Stimulated activated naive CD4-positive, alpha-beta T cell (primary cell): ENCODE measurements at places on chromosomes 1 and 21.
A peak's percentile ranks its signal among the peaks of the same experiment; 100 is the strongest.

DNA sequence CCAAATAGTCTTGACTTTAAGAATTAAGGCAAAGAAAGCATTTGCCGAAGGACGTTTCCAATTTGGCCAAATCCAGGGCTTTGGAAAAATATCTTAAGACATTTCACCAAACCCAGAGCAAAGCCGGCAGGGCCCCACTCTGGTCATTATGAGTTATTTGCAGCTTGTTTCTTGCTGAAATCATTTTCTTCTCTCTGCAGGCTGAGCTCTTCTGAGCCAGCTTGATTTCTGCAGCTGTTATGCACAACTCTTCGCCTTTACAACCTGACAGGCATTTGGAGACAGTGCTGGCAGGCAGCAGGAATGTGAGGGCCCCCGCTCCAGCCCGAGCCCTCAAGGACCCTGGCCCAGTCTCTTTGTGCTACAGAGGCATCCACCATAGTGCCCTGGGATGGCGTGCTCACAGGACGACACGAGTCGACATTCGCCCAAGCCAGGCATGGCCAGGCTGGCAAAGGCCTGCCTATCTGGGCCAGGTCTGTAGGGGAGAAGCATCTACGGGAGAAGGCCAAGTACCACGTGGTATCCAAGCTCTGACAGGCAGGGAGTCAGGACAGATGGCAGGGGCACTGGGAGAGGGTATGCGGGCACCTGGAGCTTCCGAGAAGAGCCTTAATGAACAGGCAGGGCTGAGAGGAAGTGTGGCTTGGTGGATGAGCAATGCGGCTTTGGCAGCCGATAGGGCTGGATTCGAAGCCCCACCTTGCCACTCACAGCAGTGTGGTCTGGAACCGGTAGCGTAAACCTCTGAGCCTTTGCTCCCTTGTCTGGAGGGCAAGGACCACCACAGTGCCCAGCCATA, 32.3 kb downstream of the SYF2 start:
- no peak for DNase-seq

- no peak for DNase-seq
Measured at GRCh38 chr1:97721221-97721620, 199.6 kb downstream of the DPYD start.

DNA sequence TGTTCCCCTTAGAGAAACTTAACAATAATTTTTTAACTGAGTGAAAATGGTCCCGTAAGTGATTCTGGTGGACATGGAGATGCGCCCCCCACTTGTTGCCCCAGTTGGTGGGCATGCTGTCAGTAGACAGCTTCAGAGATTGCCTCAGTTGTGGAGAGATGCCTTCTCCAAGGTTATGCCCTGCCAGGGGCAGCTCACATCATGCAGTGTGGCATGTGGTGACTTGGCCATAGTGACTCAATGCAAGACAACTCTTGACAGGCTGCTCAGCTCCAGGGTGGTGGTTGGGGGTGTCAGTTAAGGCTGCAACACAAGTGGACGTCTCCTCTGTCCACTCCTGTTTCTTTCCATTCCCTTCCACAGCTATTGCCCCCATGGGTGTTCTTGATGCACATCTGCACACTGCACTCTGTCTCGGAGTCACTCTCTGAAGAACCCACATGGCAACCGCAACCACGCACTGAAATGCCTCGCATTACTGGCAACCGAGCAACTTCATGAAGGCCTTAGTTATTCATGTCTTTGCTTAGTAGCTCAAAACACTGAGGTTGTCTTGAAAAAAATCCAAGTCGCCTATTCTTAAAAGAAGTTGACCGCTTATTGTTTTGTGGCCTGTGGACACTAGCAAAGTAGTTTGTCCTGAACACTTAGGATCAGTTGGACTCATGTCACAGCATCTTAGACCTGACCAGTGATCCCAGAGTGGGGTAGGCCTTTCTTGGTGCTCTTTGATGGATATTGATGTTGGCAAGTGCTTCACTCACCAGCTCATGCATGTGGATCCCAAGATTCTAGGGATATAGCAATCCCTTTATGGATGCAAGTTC, 54.8 kb upstream of the USP1 start:
- DNase-seq = no peak

DNA sequence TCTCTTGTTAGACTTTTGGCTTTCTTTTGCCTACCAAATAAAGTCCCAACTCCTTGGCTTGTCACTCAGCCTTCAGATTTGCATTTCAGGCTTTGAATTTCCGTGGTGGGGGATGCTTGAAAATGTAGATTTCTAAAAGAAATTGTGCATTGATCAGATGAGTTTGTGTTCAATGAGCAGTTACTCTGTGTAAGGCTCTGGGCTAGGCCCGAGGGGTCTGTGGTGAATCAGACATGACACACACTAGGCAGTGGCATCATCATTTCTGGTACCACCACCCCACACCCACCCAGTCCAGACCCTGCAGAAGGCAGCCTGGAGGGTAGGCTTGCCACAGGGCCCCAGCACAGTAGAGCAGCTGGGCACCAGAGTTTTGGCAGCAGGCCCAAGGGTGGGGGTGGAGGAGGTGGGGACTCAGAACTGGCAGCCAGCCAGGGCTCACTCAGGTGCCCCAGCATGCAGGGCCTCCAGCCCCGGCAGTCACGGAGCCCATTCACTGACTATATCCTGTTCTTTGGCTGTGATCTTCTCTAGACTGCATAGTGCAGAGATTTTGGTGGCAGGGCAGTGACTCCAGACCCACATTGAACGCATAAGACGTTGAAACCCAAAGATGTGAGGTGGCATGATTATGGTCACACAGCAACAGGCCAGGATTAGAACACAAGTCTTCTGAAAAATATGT, 97.2 kb upstream of the ARTN start:
- DNase-seq = peak; percentile 69

- DNase-seq = no peak
Measured at GRCh38 chr21:42007356-42007940, 2.7 kb downstream of the ZBTB21 start.

- DNase-seq = no peak
Measured at GRCh38 chr1:160636076-160636475, 10.8 kb downstream of the SLAMF1 start.

- DNase-seq = no peak
Measured at GRCh38 chr1:234836045-234836681, 226.2 kb upstream of the IRF2BP2 start.

GRCh38 chr1:226406401-226406881, 1.5 kb downstream of the PARP1 start:
- no peak for DNase-seq

- no peak for DNase-seq
Measured at GRCh38 chr1:181079920-181080319, 8.6 kb upstream of the IER5 start.

DNA sequence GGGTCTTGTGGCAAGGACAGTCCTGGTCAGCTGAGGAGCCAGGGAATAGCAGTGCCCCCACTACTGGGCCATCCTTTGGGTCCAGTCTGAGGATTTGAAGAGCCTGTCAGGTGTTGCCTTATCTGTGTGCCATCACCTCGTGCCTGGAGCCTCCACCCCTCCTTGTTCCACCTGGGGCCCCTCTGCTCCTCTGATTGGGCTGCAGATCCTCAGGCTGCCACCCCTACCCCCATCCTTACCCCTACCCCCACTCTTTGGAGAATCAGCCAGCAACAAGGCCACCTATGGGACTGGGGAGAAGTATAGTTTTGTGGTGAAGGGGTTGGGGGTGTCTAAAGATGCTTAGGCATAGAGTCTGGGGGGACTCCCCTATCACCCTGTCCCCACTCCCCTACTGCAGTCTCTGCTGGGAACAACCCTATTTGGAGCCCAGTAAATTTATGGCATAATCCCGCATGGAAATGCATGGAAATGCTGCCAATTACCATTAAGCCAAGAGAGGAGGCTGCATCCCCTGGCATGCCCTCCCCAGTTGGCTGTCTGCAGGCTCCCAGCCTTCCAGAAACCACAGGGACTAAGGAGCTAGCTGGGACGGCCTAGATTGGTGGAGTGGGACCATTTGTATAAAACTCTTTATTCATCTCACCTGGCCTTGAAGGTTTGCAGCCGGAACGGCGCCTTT, 142.7 kb upstream of the CSF3R start:
- DNase-seq = no peak

- DNase-seq = no peak
Measured at GRCh38 chr1:11062965-11063401, 3.2 kb upstream of the SRM start.

GRCh38 chr1:168136709-168137514, at the start of gene GPR161:
GPR161 (minus strand) TSS chr1:168136930; CDS start chr1:168104850, 32,080 bp downstream.
- no peak for DNase-seq

- DNase-seq = no peak
Measured at GRCh38 chr1:181129771-181130606, 41.5 kb downstream of the IER5 start.

DNA sequence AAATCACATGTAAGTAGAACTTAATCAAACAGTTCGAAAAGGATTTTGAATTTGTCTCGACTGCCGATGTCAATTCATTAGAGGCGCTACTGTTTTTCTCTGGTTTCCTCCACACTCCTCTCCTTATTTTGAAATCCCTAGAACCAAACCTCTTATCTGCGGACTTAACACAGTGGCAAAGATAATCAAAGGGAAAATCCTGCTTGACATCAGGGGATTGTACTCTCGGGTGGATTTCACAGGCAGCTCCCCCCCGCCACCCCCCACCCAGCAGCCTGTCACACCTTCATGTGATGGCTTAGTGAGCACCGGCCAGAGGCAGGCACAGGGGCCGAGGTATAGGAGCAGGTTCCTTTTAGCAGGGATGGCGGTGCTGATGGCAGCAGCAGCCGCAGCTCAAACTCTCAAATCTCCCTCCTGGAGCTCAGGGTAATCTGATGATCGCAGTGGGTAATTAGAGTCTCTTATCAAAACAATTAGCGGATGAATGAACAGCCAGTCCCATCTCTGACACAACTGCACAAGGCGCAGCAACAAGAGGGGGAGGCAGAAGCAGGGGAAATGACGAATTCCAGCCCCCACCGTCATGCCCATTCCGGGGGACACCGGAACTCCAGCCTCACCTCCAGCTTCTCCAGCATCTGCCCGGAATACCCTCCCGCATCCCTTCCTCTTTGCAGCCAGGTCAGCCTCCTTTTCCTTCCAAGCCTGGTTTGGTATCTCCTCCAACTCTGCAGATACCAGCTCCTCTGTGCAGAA, 80.3 kb downstream of the SSBP3 start:
- DNase-seq = no peak

- DNase-seq = no peak
Measured at GRCh38 chr21:44199448-44199847, 41.3 kb downstream of the ICOSLG start.

DNA sequence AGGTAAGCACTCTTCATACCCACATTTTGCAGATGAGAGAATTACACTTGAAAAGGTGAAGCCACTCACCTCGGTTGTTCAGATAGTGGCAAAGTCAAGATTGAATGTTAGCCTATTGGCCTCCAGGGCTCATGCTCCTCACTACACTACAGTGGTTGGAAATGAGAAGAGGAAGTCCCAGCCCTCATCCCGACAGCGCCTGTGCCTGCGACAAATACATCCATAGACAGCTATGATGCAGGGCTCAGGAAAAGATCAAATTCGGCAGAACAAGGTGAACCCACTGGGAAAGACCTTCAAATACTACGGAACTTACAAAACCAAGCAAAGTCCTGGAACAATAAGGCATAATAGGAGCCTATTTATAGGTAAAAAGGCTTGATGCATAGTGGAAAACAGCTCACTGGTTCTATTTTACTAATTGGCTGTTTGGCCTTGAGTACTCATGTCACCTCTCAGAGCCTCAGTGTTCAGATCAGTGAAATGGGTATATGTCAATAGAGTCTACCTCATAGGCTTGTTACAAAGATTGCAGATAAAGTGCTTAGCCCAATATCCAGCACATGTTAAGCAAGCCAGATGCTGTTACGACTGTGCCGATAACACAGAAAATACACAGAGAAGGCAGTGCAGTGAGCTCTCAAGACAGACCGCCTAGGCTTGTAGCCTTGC, 3.5 kb downstream of the SPOCD1 start:
- no peak for DNase-seq

GRCh38 chr1:62800825-62801306, 16.9 kb downstream of the ATG4C start:
- no peak for DNase-seq

- no peak for DNase-seq
Measured at GRCh38 chr1:23254584-23254983, 37.3 kb upstream of the HTR1D start.

DNA sequence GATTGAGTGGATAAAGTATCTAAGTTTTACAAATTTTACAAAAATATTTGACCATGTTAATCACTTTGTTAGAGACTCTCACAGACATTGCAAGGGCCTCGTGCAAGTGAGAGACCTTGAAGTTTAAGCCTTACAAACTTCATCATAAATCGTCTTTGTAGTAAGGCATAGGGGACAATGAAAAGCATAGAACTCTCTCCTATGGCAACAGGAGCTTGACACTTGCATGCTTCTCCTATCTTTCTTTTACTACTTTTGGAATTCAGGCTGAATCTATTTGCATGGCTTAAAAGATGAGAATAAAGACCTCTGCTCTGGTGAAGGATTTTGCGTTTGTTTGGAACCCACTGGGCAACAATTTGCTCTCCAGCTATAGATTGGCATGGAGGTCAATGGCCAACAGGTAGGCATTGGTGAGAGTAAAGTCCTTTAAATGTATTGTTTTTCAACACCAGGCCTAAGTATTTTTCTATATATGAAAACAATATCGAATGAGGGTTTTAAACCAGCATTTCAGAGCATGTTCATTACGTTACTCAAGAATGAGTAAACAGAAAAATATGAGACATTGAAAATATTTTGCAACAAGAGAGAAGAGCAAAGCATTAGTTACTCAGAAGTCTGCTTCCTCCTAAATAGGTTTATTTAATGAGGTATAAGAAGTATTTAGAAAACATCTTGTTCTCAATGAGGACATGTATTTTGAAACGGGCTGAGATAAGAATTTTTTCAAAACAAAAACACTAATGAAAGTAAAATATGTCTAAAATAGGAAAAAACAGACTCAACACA, 192.2 kb downstream of the TGFB2 start:
- no peak for DNase-seq

DNA sequence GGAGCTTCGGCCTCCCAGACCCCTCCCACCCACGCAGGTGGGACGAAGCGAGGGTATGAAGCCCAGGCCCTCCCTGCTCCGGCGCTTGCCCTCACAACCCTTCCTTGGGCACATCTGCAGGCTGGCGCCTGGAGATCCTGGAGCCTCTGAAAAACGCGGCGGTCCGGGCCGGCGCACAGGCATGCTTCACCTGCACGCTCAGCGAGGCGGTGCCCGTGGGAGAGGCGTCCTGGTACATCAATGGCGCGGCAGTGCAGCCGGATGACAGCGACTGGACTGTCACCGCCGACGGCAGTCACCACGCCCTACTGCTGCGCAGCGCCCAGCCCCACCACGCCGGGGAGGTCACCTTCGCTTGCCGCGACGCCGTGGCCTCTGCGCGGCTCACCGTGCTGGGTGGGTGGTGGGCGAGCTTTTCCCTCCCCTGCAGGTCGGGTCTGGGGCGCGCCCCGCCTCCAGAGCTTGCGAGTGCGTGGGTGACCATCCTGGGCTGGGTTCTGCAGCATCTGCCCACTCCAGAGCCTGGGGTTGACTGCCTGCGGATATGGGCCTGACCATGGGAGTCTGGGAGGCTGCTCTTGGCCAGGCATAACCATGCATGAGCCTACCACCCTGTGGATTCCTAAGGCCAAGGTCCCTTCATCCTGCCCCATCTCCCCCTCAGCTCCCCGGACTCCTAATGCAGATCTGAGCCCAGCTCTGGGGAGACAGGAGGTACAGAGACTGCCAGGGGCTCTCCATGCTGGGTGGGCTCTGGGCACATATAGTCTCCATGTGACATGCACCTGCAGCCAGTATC, 89.8 kb downstream of the TRIM11 start:
- DNase-seq = no peak

GRCh38 chr1:156767879-156768604, 707 bp downstream of the PRCC start:
- no peak for DNase-seq

- no peak for DNase-seq
Measured at GRCh38 chr1:63638471-63638870, 45.3 kb downstream of the PGM1 start.

GRCh38 chr1:183075861-183076260, 52.6 kb downstream of the LAMC1 start:
- no peak for DNase-seq
